ENCODE measurements at places on chromosomes 3 and 15.

GRCh38 chr3:52253314-52254304, 8.1 kb downstream of the PPM1M start:
- no peak for DNase-seq

DNA sequence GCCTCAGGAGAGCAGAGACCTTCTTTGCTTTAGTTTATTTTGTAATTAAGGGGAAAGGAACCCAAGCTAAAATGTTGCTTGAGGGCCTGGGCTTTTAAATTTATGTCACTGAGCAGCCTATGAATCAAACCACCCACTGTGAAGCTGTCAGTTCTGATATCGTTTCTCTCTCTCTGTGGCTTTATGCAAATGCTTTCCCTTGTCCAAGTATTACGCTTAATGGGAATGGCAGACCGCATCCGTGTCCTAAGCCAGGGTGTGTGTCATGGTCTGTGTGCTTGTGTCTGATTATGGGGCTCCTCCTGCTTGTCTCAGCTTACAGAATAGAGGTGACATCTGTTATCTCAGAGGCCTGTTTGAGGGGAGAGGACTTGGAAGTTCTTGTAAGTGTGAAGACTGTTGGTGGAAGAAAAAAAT, 82.4 kb downstream of the EBLN2 start:
- no peak for DNase-seq

GRCh38 chr3:185381320-185382058, 18.6 kb downstream of the MAP3K13 start:
- no peak for DNase-seq

DNA sequence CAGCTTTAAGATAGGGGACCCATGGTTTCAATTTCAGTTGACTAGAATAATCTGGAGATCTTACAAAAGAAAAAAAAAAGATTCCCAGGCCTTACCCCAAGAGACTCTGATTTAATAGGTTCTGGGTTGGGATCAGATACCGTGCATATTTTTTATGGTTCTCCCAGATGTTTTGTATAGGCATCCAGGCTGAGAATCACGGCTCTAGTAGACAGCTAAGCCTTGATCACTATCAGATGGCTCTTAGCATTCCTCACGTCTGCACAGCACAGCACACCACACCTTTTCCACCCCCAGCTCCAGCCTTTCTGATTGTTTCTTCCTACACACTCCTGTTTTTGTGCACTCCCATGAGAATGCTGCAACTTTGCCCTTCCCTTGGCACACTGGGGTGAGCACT, 40.8 kb downstream of the TMEM45A start:
- no peak for DNase-seq

GRCh38 chr3:143848704-143849103, 436 bp upstream of the SLC9A9 start:
- no peak for DNase-seq
